Spleen (tissue), 13 donors: ENCODE measurements at places on chromosomes 12 and 14.

- DNase-seq = no peak
These were observed 142.5 kb upstream of the LMNTD1 start for GRCh38 chr12:25695574-25695973.

- DNase-seq = no peak
These were observed 12.1 kb upstream of the ESPL1 start for GRCh38 chr12:53255996-53256395.

DNA sequence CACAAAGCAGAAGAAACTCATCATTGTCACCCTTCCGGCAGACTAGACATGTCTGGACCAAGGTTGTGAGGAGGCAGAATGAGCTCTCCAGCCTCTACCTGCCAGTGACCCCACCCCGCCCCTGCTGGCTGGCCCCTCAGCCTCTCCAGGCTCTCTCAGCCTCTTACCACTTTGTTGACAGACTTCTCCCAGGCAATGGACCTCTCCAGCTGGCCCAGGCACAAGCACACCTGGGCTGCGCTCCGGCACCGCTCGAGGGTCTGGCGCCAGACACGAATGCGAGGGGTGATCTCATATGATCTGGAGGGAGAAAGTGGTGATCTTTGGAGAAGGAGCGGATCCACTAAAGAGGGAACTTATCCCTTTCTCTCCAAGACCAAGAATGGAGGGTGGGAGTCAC is 30.3 kb downstream of the BAZ2A start:
- no peak for DNase-seq

- no peak for DNase-seq
These were observed 113.0 kb upstream of the RAP1B start for GRCh38 chr12:68497702-68498101.

- DNase-seq = no peak
These were observed 90.8 kb upstream of the DAAM1 start for GRCh38 chr14:59097681-59098080.

DNA sequence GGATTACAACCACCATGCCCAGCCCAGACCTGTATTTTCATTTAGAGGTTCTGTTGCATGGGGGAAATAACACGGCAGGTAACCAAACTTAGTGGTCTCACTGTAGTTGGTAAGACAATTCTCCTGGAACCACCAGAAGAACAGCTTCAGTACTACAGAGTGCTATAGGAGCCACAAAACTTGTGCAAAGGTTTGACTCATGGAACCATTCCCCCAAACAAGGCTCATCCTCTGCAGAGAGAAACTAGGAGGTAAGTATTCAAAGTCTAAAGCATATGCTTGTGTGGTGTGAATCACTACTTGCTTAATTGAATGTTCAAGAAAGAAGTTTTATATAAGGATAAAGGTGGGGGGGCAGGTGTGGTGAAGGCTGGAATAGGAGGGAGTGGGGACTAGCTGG is 58.7 kb downstream of the GNS start:
- DNase-seq = no peak

- no peak for DNase-seq
These were observed 36.7 kb upstream of the RMST start for GRCh38 chr12:97425802-97426491.

DNA sequence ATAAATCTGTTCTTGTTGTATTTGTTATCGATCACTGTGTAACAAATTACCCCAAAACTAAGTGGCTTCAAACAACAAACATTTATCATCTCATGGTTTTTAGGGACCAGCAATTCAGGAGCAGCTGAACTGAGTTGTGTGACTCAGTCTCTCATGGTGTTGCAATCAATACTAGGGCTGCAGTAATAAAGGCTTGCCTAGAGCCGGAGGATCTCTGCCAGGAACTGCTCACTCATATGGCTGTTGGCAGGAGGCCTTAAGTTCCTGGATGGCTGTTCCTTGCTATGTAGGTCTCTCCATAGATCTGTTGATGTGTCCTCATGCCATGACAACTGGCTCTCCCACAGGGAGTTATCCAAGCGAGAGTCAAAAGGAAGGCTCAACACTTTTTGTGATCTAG is 3.8 kb upstream of the PSMC6 start:
- no peak for DNase-seq

DNA sequence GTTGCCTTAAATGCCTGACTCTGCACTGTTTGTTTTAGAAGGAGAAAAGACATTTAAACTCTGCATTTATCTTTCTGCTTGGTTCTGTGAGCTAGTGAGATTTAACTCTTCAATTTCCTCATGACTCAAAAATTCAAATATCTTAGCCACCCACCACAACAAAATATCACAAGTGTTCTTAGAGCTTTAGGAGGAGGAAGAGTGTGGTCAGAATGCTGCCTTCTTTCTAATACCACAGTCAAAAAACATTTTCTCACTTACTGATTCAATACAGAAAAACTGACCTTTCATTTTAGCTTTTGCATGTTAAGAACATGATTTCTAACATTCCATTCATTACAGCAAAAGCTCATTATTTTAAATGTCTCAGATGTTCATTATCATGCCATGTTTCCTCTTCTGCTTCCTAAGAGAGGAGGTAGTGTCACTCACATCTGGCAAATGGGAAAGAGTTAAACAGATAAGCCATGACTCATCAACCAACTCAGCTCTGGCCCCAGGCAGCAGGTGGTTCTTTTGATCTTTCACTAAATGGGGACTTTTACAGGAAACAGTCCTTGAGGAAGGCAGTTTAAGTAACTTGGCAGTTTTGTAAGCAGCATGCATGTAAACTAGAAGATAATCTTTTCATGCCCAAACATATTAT is 56.4 kb upstream of the RNU6-8 start:
- no peak for DNase-seq

DNA sequence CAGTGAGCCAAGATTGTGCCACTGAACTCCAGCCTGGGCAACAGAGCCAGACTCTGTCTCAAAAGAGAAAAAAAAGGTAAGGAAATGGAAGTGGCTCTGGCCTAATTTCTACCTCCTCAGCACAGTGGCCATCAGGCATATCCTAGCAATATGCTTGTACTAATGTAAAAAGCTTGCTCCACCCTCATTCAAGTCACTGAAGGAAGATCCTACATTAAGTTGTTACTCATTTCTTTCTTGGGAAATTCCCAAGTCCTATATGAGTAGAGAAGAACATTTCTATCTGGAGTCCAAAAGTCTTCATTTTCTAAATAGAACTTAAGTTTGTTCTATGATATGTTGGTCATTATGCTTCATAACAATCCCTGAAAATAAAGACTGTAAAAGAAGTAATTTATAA is 67.3 kb upstream of the HOXC13 start:
- no peak for DNase-seq

DNA sequence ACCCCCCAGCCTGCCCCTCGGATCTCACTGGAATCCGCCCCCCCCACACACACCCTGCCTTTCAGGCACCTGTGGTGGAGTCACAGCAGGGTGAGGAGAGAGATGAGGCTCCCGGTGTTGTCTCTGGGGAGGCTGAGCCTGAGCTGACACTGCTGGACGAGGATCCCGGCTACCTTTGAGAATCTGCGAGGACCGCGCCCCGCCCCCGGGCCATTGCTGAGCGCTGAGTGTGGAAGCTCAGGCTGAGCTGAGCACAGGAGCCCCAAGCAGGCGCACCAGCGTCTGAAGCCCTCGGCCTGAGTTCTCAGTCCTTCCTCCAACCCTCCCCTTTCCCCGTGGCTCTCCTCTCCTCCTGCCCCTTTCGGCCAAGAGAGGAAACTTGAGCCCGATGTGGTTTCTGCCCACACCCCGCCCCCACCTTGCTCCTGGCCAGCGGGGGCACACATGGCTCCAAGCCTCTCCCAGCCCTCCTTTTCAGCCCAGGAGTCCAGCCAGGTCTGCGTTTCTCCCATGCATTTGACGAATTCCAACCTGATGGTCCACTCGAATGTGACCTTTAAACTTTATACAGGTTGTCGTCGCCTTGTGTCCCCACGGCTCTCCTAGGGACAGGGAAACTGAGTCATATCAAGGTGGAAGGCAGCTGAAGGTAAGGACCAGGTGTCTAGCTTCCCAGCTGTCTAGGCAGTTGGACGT is at the start of gene NFE2:
Gene NFE2 (minus strand): TSS at position 284 of the 696 bp plus-strand sequence. CDS start 5,767 bp downstream, outside the sequence.
- DNase-seq = peak; percentile 92

DNA sequence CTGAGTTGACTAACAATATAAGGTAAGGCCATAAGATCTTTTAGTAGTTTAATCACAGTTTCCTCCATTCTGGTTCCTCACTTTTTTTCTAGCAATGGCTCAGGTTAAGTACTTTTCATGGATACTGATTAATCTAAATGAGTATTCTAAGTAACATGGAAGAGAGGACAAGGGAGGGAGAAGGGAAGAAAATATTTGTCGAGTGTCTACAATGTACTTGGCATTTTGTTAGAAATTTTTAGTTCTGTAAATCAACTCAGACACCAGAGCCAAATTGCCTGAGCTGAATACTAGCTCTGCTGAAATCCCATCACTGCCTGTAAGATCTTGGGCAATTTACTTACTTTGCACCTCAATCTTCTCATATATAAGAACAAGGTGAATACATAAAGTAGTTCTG is 20.2 kb downstream of the RERG start:
- DNase-seq = no peak

GRCh38 chr14:76311079-76311758 is 64.7 kb upstream of the ESRRB start:
- DNase-seq = no peak

DNA sequence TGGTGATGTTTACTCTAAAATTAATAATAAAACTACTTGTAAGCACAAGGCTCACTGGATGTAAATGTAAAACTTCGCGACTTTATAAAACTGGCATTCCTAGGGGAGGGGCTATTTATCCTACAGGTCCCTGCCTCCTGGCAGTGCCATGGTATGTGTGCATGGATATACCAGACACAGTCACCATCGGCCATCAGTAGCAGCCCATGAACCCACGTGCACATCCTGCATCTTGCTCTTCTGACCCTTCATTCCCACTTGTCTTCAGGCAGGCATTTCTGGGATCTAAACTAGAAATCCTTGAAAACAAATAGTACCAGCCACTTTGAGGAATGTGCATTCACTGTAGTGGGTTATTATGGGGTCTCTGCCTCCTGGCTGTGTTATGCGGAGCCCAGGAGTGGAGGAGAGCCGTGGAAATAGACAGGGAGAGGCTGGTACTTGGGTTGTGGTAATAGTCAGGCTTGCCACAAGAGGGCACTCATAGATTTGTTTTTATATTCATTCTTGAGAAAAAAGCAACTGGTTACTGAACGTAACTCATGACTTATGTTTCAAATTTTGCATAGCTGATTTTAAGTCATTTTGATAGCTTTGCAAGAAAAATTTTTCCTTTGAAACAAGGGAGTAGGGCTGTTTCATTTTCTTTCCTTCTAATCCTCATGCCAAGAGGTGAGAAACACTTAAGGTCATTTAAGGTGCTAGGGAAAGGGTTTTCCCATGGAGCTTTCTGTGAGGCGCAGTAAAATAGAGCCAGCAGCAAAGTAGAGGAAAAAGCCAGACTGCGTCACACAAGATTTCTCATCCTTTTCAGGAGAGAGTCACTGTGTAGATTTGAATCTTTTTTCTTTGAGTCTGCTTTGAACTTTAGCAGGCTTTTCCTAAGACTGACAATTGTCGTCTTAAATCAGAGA is 17.4 kb upstream of the GALNT16 start:
- DNase-seq = no peak

GRCh38 chr12:120238839-120239445 is 26.6 kb downstream of the PXN start:
- no peak for DNase-seq

- DNase-seq = peak; percentile 92
These were observed 1.1 kb upstream of the HEBP1 start for GRCh38 chr12:13000925-13001774.

DNA sequence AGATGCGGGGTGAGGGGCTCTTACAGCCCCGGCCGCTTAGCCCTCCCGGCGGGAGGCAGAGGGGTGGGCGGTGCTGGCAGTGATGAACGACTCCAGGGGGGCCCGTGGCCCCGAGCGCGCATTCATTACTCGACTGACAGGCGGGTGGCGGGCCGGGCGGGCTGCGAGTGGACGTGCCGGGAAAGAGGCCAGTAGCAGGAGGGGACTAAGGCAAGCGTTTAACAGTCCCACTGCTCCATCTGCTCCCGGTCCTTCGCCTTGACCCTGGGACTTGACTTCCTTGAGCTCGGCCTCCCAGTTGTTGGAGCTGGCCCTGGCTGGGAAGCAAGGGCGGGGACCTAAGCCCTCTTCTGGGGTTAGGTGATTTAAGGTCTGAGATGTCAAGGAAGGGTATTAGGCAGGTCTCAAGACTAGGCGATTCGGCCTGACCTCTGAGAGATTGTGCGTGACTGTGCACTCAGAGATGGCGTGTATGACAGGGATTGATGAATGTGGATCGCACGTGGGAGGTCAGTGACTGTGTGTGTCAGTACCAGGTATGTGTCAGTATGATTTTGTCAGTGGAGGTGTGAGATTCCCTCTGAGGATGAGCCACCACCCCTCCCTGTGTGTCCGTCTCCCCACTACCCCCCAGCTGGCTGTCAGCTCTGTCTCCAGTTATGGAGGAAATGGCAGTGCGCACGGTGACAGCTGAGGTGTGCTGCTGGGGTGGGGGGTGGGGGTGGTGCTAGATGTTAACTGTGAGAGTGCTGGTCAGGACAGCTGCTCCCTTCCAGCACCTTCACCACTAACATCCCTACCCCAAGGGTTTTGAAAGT is 3.6 kb upstream of the DNAJC22 start:
- no peak for DNase-seq

- DNase-seq = peak; percentile 59
These were observed 630 bp downstream of the NELL2 start for GRCh38 chr12:44875417-44875953.

GRCh38 chr12:88375306-88376305 is 204.7 kb downstream of the KITLG start:
- no peak for DNase-seq

DNA sequence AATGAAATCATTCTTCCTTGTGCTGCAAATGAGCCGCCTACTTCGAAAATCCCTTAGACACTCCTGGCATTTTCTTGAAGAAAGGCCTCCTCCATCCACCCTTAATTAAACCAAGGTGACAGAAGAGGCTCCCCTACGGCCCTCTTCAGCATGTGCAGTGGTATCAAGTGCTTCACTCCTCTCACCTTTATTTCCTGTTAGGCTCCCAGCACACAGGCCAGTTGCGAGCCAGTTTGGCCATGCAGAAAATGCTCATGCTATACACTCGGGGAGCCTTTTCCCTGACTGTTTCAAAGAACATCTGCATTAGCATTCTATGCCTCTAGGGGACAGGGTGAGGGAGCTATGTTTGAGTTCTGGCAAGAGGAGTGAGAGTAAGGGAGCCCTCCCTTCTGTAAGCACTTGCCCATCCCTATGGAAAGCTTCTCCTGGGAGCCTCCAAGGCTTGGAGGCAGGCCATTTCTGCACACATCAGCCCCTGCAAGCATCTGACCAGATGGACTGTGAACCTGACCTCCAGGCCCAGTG is 291.5 kb downstream of the RPS29 start:
- DNase-seq = no peak

- DNase-seq = peak; percentile 84
These were observed 10.8 kb downstream of the ALDH2 start for GRCh38 chr12:111777345-111778045.

GRCh38 chr12:65902500-65902899 is 78.2 kb downstream of the HMGA2 start:
- DNase-seq = no peak

DNA sequence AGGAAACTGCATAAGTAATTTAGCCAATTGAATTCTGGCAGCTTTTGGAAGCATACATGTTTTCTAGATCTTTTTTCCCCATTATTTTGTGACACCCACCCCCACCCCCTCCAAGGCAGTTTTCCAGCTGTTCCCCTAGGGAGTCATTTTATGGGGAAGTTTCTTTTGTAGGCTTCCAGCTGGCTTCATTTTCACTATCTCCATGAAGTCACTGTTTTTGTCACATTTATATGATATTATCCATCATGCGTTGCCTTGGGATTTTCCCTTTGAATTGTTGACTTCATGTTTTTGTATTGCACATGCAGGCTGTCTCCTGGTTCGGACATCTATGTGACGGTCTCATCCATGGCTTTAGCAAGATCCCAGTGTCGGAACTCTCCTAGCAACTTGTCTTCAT is 233.6 kb upstream of the RGS6 start:
- no peak for DNase-seq

- peak; percentile 74 for DNase-seq
These were observed at the start of gene GALNT16 for GRCh38 chr14:69259527-69260189. GALNT16 (plus strand) TSS chr14:69260158; CDS start chr14:69260291, 133 bp downstream.
